ENCODE measurements at places on chromosomes 5 and 9.

GRCh38 chr9:77847059-77847499, 184.5 kb downstream of the GNAQ start:
- DNase-seq: no peak

DNA sequence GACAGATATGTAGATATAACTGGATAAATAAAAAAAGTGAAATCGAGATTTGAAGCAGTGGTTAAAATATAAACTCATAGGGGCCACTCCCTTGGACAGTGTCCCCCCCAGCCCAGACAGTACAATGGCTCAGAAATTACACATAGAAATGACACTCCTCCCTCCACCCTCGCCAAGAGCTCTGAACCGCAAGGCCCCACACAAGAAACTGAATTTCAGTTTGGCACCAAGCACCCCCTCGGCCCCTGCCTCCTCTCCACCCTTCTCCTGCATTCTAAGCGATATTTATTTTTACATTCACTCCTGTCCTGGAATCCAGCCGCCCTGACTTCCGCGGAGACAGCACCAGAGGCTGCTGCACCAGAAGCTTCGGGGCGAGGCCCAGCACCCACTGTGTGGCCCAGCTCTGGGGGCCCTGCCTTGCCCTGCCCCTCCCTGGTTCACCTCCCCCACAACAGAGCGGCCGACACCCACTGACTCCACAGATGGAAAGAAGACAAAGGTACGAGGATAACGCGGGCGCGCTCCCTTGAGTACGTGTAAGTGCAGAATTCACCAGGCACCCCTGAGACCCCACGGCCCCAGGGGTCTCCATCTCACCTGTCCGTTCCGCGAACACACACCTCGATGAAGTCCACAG, 11.0 kb downstream of the STC2 start:
- DNase-seq: no peak

GRCh38 chr5:124663101-124663506, 83.3 kb downstream of the ZNF608 start:
- DNase-seq: no peak

GRCh38 chr9:133682818-133683585, 46.8 kb downstream of the DBH start:
- DNase-seq: no peak

- DNase-seq: no peak
Observed at GRCh38 chr9:103301051-103301450, 305.9 kb downstream of the CYLC2 start.

DNA sequence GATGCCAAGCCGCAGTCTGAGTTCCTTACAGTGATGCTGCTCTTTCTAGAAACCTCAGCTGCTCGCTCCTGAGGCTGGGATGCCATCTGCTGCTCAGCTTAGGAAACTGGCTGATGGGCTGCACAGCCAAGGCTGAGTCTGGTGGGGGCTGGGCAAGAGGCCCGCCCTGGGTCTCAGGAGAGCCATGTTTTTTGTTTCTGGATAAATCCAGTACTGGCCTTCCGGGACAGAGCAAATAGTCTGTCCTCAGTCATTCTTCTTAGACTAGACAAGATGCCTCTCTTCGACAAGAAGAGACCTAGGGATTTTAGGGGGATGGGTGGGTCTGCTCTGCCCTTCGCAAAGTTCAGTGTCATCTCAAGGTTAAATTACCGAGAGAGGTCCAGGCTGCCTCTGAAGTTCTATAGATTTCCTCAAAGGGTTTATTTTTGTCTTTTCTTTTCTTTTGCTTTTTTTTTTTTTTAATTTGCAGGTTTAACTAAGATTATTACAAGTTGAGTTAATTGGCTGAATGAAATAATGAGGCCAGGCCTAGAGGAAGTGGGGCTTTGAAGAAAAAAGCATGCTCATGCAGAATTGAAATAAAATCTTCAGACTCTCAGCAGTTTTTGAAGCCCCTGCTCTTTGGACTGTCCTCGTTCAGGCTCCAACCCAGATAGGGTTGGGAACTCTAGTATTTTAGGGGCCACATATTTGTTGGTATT, 30.6 kb upstream of the MATR3 start:
- peak; percentile 96 for DNase-seq

GRCh38 chr9:83280790-83281189, 217.8 kb upstream of the RASEF start:
- DNase-seq: no peak

GRCh38 chr5:85168474-85168873, 783.8 kb upstream of the EDIL3 start:
- no peak for DNase-seq

GRCh38 chr9:97518909-97519307, 17.4 kb downstream of the TMOD1 start:
- DNase-seq: no peak

GRCh38 chr5:172085738-172086137, 79.3 kb upstream of the FBXW11 start:
- DNase-seq: no peak

DNA sequence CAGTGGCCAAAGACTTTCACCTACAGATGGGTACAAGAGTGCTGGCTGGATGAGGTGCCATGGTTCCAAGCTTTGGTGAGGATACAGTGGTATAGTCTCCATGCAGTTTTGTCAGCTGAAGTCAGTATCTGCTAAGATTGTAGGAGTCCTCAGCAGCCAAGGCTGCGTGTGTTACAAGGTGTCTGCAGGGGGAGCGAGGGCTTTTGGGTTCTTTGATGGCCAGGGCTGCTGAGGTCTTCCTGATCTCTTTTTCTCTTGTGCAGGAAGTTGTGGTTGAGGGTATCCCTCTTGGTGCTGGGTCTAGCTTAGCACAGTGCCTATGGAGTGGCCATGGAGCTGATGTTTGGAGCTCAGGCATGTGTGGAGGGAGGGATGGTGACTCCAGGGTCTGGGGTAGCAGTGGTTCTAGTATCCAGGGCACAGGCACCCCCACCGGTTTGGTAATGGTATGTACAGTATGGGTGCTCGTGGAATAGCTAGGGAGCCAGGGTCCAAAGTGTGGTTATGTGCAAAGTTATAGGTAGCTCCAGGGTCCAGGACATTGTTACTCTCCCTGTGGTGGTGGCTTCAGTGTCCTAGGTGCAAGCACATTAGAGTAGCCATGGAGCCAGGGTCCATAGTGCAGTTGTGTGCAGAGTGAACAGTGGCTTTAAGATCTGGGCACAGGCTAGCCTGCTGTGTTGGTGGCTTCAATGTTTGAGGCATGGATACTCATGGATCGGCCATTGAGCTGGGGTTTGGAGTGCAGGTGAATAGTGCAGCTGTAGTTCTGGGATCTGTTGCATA, 36.7 kb downstream of the CNTLN start:
- no peak for DNase-seq

DNA sequence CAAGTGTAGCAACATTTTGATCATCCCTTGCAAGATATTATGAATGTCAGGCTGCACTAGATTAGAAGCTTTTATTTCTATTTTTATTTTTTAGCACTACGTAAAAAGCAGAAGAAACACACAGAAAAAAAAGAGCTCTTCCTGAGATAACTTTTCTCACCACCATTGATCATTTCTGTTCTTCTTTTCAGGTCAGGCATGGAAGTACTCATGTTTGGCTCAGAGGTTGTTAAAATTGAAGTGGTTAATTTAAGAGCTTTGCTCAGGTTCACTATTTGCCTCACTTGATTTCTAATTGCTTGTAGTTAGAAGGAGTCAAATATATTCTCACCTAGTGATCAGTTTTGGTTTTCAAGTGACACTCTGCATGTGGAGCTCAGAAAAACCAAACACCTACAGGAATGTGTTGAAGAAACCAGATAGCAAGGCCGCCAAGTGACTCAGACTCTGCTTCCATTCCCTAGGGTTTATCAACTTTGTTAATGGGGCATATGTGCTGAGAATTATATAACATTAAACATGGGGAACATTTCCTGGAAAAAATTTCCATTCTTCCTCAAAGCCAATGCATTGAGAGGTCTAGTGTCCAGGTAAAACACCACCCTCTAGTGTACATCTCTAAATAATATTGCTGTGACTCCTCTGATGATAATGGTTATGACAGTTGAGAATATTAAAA, 679.8 kb downstream of the CETN3 start:
- DNase-seq: no peak

GRCh38 chr5:132049559-132049958, 10.9 kb upstream of the IL3 start:
- DNase-seq: no peak

DNA sequence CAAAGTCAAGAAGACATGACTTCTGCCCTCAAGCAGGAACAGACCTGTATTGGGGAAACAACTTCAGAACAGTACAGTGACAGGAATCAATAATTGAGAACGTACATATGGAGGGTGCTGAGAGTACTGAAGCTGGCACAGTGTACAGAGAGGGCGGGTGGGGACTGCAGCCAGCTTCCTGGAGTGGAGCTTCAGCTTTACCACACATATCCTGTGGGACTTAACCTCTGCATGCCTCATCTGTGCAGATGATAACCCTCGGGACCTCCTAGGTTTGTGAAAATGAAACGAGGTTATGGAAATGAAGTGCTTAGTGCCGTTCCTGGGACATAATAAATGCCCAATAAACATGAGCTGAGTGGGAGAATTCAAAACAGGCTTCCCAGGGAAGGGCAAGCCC, 22.1 kb upstream of the RARS1 start:
- no peak for DNase-seq

DNA sequence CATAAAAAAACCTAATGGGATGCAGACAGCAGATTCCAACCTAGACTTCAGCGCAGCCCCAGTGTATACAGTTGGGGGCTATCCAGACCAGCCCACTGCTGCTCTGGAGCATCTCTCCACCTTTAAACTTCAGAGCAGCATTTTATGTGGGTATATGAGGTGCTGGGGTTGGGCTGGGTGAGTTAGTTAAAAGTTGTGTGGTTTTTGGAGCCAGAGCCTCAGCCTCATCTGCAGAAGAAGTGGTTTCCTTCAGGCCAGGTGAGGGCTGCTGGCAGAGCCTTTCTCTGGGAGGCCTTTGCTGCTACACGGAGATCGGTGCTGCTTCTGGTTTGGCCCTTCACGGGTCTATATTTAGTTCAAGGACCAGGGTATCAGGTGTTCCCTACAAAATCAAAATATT, 228.3 kb downstream of the PDZD2 start:
- DNase-seq: no peak

DNA sequence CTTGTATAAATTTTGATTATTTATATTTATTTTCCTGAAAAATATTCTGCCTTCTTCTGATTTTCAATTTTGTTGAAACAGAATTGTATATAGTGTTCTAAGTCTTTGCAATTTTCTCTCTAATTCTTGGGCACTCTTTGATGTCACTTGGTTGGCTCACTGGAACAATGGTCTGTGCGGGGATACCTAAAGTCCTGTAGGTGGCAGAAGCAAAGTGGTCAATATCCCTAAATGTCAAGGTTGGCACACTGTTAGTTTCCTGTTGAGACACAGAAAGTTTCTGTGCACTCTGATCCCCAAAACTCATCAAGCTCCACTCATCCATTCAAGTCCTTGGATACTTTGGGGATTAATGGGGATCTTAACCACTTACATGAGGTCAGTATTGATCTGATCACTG, 480.8 kb upstream of the CCNG1 start:
- DNase-seq: no peak

GRCh38 chr5:160287378-160288051, 24.8 kb downstream of the CCNJL start:
- DNase-seq: peak; percentile 58

All from Ammon's horn (tissue), 1 donor.